ENCODE measurements at places on chromosomes 5 and 9.

DNA sequence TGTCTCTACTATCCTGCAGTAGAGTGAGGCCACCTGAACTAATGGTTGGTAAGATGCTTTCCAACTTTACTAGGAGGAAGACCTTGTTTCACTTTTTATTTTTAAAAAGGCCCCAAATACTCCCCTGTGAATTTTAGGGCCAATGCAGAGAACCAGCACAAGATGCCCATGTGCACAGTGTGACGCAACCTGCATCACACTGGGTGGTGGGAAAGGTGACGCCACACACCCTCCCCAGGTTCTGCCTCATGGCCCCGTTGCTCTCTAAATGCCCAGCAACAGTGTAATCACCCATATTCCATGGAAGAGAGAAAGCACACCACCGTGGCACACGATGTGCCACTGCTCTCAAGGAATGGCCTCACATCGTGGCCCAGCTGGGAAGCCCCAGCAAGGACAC lies 6.4 kb downstream of the SURF4 start:
- DNase-seq: no peak

DNA sequence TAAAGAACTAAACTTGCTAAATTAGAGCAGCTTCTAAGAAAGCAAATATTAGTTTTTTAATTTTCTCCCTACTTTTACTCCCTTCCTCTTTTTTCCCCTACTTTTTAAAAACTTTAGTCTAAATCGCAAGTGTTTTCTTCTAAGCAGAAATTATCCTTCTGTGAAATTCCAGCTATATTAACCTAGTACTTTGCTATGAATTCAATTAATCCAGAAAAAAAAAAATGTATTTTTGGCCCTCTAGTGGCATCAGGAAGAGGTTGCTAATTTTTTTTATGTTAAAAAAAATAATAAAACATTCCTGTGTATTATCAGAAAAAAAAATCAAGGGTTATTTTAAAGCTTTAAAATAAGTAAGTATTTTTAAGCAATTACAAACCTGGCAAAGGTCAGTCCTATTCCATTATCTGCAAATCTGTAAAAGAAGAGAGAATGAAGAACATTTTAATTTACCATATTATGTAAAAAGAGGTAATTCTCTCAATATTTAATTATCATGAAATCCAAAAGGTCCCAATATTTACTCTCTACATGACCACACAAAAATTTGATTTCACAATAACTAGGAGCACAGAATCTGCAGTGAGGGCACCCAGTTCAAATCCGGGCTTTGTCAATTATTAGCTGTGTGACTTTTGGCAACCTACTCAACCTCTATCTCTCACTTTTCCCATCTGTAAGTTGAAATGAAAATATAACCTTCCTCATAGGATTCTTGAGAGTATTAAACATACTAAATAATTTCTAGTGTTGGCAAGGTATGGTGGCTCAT lies 52.0 kb downstream of the CEMIP2 start:
- no peak for DNase-seq

DNA sequence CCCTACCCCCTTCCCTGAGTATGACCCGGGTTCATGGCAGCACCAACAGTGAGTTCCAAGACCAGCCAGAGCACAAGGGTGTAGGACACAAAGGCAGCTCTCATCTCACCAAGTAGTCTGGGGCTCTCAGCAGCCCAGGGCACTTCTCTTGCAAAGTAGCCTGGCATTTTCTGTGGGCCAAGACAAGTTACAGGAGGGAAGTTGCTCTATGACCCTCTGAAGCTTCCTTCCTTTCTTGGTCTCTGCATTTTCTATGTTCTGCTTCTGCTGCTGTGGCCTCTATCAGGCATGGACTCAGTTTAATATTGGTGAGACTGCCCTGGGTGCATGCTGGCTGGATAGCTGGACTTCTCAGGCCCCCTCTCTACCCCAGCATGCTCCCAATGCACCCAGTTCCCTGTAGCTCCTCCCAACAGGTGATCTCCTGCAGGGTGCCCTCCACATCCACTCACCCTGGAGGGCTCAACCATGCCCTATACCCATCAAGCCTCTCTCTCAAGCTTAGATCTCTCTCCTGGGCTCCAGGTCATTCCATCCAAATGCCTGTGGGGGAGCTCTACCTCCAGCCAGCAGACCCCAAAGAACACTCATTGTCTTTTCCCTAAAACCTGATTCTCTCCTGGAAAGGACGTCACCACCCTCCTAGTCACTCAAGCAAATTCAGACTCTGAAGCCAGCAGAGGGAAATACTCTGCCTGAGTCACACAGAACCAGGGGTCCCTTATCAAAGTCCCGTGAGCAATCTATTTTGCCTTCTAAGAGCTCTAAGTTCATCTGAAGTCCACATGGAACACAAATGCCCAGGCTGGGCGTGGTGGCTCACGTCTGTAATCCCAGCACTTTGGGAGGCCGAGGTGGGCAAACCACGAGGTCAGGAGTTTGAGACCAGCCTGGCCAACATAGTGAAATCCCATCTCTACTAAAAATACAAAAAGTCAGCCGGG lies 13.8 kb downstream of the TBC1D2 start:
- DNase-seq: no peak

DNA sequence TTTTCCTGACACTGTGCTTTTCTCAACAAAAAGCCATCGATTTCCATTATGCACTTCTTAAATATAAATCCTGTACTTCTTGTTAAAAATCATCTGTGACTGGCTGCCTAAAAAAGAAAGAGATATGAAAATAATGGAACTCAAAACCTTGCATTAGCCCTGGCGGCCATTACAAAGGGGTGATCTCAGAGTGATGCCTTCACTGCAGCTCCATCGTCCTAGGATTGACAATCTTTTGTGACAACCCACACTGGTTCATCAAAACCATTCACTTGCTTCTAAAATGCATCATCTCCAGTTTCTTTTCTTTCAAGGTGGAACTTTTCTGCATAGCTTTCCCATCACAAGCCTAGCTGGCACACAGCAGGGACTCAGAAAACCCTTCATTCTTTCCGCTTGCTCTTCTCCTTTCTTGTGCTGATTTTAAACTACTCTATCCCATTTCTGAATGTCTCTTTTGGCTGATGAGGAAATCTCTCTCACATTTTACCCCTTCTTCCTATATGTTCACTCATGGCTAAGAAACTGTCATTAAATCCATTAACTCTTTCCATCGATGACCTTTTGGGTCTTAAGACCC lies 351.9 kb downstream of the GLIS3 start:
- DNase-seq: no peak

- DNase-seq: peak; percentile 0
These were observed 49.5 kb downstream of the TJP2 start for GRCh38 chr9:69223605-69224004.

- DNase-seq: no peak
These were observed 29.6 kb downstream of the ZNF366 start for GRCh38 chr5:72477644-72478043.

- no peak for DNase-seq
These were observed 545 bp downstream of the PALM2AKAP2 start for GRCh38 chr9:109780453-109781033.

Data from NCI-H2227 treated with DMSO at 0.1 percent for 48 hours (cell line).